ENCODE measurements at places on chromosomes 4 and X.
A peak's percentile ranks its signal among the peaks of the same experiment; 100 is the strongest.

GRCh38 chr4:154073107-154073822, 284.4 kb upstream of the SFRP2 start:
- DNase-seq, result no peak

DNA sequence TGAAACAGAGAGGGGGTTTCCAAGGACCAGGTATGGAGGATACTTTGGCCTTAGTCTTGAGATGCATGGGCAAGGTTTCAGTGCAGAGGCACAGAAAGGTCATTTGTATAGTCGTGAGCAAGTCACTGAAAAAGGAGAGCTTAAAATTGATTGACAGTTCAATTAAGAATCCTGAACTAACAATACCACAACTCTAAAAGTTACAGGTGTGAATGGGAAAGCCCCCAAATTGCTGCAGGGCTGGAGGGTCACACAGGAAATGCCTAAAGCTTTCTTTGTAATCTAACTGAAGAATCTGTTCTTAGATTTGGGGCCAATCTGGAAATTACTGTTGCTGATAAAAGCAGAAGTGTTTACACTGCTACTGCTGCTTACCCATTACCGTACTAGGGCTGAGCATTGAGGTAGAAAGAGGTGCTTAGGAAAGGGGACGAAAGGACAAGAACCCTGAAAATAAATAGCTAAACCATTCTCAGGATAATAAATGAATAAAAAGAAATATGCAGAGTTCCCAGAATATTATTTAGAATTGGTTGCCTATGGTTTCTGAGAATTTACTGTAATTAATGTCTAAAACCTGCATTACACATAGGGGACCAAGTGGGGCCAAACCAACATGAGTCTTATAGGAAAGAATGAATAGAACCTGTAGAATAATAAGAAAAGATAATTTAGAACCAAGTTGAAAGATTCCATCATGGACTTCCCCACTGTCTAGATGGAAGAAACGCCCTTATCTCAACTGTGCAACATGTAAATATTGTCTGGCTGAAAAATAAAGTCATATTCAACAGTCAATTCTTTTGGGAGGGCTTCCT, 91.9 kb upstream of the PPP1R2C start:
- DNase-seq, result no peak

DNA sequence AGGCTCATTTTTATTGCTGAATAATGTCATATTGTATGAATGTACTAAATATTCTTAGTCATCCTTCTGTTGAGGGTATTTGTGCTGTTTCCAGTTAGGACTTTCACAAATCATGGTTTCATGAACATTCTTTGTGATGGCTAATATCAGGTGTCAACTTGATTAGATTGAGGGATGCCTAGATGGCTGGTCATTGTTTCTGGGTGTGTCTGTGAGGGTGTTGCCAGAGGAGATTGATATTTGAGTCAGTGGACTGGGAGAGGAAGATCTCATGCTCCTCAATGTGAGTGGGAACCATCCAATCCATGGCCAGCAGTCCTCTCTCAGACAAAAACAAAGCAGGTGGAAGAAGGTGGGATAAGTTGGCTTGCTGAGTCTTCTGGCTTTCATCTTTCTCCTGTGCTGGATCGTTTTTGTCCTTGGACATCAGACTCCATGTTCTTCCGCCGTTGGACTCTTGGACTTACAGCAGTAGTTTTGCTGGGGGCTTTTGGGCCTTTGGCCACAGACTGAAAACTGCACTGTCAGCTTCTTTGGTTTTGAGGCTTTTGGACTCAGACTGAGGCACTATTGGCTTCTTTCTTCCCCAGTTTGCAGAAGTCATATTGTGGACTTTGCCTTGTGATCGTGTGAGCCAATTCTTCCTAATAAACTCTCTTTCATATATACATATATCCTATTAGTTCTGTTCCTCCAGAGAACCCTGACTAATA, 11.9 kb upstream of the HS3ST1 start:
- no peak for DNase-seq

GRCh38 chrX:38599796-38600755, 38.7 kb downstream of the TSPAN7 start:
- no peak for DNase-seq

DNA sequence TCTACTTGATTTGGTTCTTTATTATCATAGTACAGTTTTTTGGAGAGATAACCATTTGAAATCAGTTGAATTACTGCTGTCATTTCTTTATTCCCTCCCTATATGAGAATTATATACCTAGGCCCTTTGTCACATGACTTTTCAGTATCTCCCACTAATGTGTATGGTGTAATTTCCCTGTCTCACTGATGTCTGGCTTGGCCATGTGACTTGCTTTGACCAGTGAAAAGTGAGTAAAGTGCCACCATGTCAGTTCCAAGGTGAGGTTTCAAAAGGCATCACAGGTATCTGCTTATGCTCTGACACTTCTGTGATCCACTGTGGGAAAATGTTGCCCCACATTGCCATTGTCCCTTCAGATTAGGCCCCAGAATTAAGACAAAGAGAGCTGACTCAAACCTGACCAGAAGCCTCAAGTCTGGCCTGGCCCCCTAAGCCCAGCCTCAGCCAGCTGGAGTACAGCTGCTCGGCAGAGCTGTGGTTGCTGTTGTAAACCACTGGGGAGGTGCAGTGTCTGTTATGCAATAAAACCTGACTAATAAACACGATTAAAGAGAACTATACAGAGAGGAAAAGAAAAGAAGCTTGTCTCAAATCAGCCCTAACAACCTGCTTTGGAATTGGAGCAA, 27.5 kb downstream of the SETD7 start:
- no peak for DNase-seq

- peak; percentile 29 for DNase-seq
These were observed 16.6 kb downstream of the GPKOW start for GRCh38 chrX:49106930-49107329.

- no peak for DNase-seq
These were observed 49.0 kb downstream of the NIPAL1 start for GRCh38 chr4:48065587-48066052.
